ENCODE measurements at places on chromosomes 16 and 17.

GRCh38 chr17:79465011-79465680, 145.7 kb downstream of the RBFOX3 start:
- DNase-seq = no peak

GRCh38 chr17:38329284-38329683, 14.5 kb downstream of the GPR179 start:
- DNase-seq = no peak

- DNase-seq = no peak
Measured at GRCh38 chr17:30541802-30542201, 64.6 kb downstream of the GOSR1 start.

DNA sequence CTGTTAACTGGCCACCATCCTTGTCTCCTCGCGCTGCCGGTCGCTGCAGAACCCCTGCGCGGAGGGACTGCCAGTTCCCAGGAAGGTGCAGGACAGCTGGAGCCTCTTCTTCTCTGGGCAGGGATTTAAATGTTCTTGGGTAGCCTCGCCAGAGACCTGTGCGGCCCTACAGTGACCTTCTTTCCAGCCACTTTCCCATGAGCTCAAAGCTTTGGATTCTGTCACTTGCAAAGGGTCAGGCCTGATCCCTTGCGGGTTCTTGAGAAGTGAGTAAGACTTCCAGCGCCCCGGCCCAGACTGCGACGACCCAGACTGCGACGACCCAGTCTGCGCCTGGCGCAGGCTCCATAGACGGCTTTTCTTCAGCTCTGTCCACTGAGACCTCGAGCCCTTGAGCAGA, 1.4 kb upstream of the SLFN5 start:
- DNase-seq = no peak

DNA sequence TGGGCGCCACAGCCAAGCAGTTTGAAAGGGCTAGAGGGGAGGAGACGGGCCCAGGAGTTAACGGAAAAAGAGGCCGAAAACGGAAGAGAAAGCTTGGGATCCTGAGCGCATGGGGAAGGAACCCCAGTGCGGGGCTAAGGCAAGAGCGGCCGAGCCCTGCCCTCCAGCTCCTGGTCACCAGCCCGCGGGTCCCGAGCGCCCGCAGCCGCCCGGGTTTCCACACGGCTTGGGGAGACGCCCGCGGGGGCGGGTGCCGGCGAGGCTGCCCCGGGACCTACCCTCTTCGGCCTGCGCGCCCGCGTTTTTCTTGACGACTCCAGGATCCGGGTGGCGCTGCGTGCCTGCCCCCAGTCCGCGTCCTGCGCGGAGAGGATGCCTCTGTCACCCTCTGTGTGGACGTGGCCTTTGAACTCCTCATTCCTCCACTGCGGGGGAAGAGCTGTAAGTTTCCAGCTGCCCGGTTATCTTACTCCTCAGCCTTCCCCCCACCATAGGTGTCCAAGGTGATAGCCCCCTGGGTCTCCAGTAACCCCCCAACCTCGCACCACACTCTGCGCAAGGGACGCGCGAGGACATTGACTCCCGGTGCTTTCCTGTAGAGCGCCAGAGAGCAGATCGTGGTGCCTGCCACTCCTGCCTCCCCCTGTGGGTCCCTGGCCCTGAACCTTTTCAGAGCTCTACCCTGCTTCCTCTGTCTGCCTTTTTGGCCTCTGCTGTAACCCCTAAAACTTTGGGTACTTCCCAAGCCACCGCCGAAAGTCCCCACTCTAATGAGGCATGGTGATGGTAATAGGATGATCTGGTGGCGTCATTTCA, 1.7 kb upstream of the CDH11 start:
- no peak for DNase-seq

- DNase-seq = no peak
Measured at GRCh38 chr17:40303708-40304551, 5.0 kb upstream of the RARA start.

DNA sequence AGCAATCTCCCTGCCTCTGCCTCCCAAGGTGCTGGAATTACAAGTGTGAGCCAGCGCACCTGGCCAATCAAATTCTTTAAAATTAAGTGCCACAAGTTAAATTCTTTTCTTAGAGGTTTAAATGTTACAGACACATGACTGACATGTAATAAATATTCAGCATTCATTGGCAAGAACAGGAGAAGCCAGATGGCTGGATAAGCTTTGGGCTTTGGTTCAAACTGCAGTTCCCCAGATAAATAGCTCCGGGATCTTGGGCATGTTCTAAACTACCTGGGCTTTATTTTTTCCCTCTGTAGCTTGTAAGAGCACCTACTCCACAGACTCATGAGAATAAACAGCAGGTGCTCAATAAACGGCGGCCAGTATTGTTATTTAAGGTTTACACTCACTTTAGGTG, 34.1 kb downstream of the ABAT start:
- DNase-seq = no peak

DNA sequence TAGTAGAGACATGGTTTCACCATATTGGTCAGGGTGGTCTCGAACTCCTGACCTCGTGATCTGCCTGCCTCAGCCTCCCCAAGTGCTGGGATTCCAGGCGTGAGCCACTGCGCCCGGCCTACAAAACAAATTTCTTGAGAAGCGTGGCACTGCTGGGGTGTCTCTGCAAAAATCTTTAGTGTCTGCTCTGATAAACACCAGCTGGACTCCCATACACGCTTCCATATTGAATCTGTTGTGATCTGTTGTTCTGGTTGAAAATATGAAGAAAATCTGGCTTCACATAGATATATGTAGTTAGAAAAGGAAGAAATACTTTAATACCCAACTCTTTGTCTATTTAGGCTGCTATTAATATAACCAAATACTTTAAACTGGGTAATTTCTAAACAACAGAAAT, 33.3 kb downstream of the VPS53 start:
- DNase-seq = no peak

GRCh38 chr17:28196636-28197035, 122.4 kb upstream of the TMEM97 start:
- no peak for DNase-seq

- DNase-seq = no peak
Measured at GRCh38 chr16:79707876-79708275, 107.3 kb upstream of the MAF start.

DNA sequence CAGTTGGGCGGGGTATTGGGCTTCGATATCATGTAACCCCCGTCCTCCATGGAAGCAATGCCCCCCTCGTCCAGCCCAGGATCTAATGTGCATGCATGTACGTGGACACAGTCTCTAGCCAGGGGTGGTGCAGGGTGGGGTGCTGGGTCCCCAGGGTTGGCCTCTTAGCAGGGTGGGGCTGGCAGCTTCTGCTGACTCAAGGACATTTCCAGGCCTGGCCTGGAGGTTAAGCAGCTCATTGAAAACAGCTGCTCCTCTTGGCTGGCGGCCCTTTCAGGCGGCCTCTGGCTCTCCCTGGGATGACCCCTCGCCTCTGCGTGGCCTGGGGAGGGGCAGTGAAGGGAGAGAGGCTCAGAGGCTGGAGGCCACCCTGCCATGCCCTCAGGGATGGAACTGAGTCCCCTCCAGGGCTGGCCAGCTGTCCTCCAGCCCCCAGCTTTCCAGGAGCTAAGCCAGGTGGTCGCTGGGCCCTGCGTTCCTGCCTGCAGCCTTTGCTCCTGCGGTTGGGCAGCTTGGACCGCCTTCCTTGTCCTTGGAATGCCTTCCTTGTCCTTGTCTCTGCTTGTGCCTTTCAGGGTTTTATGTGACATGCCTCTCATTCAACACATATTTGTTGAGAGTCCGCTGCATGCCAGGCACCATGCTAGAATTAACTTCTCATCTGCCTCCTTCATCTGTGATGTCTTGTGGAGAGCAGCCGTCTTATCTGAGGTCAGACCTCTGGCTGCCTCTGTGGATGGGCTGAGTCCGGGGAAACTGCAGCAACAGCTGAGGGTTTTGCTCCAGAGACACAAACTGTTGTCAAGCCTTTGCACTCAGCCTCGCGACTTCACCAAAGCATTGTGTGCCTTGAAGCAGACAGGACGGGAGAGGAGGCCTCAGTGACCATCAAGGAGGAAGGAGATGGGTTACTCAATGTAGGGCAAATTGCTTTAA, 26.6 kb downstream of the MRC2 start:
- no peak for DNase-seq

DNA sequence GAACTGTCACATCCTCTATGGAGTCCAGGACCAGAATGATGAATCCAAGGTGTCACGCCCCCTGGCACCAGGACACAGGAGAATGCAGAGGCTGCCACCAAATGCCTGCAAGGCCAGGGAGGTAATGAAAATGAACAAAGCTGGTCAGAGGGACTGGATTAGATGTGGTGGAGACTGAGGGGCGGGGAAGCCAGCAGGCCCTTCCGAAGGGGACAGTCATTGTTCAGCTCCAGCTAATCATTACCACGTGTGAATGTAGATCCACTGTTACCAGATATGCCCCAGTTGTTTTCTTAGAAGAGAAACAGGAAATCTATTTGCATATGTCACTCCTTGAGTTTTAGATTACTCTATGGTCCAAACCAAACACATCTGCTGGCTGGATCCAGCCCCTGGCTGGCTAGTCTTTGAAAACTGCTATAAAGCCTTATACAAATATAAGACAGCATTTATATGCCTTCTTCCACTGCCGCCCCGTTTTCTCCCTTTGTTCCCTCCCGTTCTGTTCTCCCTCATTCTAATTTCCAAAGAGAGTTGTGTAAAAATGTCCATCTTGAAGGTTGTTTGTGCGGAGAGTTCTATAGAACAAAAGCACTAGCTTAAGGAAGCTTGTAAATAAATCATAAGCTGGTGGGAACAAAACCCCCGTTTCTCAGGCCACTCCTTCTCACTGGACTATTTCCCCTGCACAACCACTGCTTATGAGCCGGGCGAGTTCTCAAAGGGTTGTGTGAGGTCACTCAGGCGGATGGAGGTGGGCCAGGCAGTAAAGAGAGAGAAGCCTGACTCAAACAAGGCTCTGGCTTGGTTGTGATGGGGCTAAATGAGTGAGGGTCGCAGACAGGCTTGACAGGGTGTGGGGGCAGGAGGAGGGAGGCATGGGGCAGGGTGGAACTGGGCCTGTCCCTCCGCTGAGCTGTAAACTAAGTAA, 14.2 kb downstream of the CRYM start:
- no peak for DNase-seq

- DNase-seq = no peak
Measured at GRCh38 chr17:81252987-81253329, 13.8 kb downstream of the NDUFAF8 start.

DNA sequence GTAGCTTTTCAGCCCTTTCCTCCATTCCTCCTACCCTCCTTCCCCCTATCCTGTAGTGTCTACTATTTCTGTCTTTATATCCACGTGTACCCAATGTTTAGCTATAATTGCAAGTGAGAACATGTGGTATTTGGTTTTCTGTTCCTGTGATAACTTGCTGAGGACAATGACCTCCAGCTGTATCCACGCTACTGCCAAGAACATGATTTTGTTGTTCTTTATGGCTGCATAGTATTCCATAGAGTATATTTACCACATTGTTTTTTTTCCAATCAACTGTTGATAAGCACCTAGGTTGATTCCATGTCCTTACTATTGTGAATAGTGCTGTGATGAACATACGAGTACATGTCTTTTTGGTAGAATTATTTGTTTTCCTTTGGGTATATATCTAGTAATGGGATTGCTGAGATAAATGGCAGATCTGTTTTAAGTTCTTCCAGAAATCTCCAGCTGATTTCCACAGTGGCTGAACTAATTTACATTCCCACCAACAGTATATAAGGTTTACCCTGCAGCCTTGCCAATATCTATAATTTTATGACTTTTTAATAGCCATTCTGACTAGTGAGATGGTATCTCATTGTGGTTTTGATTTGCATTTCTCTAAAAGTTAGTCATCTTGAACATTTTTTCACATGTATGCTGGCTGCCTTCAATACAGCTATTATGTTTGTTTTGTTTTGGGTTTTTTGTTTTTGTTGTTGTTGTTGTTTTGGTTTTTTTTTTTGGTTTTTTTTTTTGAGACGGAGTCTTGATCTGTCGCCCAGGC, 10.9 kb upstream of the COPRS start:
- no peak for DNase-seq

DNA sequence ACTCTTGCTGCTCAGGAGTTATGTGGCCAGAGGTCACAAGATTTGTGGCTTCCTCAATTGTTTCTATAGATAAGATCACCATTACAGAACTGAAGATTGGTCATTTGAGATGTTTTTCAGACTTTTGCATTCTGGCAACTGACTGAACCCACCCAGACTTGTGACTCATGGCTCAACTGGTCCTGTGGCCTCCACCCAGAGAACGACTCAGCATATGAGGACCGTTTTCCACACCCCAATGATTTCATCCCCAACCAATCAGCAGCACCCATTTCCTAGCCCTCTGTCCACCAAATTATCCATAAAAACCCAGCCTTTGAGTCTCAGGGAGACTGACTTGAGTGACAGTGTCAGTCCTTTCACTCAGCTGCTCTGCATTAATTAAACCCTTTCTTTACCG, 143.2 kb upstream of the ASIC2 start:
- no peak for DNase-seq

GRCh38 chr16:87598431-87598830, 3.9 kb upstream of the JPH3 start:
- no peak for DNase-seq

DNA sequence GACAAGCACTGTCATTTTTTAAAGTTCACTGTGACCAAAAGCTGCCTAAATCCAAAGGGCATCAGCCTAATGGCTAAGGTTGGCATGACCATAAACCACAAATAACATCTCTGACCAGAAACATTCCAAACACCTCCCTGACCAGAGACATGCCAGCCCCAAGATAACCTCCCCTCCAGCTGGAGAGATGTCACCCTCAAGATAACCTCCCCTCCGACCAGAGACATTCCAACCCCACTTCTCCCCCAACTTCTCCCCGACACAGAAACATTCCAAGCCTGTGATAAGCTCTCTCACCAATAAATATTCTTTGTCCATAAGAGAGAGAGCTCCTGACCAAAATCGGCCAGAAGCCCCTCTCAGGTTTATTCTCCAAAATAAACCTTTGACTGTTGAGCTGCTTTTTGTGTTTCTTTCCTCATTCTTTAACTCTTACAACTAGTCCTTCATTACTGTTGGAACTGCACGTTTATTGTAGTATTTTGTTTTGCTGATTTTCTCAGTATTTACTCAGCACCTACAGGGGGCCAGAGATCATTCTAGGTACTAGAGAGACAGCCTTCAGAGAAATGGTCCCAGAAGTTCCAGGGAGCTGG, 325.6 kb downstream of the SLC39A11 start:
- no peak for DNase-seq

DNA sequence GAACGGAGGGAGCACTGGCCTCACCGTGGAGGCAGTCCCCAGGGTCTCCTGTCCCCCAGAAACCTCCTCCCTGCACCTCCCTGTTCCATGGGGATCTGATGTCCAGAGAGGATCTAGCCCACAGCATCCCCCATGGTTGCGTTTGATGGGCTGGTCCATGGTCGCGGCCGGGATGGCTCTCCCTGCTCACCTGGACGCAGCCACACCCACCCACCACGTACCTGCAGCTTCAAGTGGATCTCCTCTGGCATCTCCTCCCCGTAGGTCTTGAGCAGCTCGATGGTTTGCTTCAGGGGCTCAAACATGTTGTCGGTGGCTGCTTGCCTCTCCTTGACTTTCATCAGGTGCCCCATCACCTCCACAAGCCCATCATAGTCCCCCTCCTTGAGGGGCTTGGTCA, 47.9 kb downstream of the DNAH17 start:
- DNase-seq = no peak

- no peak for DNase-seq
Measured at GRCh38 chr17:56297184-56297583, 143.9 kb downstream of the ANKFN1 start.
